ENCODE measurements at places on chromosomes 1 and 21.

GRCh38 chr1:96521994-96522760 is 199.4 kb upstream of the PTBP2 start:
- no peak for DNase-seq

DNA sequence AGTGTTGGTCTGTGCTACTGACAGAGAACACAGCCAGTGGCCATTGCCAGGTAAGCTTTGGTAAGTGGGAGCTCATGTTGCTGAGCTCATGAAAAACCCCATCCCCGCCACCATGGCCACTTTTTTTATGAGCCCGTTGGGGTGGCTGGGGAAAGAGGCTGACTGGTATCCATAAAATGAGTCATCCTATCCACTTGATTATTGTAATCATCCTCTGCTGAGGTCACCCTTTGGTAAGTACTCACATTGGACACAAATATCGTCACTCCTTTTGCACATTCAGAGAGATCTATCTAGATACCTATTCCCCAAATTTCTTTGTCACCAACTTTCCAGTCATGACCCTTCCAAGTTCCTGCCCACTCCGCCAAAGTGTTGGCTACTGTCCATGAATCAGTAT is 22.0 kb downstream of the SLAMF7 start:
- DNase-seq: no peak

DNA sequence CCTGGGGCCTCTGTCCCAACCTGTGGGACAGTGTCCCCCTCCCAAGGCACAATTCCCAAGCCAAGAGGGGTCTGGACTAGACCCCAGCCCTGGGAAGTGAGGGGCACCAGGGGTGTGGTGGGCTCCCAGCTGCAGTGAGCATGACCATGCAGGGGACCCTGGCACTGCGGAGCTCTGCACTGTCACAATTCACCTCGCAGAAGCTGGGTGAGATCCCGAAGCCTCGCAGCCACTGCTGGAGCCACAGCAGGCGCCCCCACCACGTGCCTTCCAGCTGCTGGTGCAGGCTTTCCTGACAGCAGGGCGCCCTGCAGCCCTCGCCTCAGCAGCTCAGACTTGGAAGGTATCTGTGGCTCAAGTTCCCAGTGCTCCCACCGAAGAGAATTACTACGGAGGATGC is 10.0 kb upstream of the SRARP start:
- no peak for DNase-seq

GRCh38 chr1:54949053-54949452 is 31.4 kb upstream of the TMEM61 start:
- DNase-seq: no peak

DNA sequence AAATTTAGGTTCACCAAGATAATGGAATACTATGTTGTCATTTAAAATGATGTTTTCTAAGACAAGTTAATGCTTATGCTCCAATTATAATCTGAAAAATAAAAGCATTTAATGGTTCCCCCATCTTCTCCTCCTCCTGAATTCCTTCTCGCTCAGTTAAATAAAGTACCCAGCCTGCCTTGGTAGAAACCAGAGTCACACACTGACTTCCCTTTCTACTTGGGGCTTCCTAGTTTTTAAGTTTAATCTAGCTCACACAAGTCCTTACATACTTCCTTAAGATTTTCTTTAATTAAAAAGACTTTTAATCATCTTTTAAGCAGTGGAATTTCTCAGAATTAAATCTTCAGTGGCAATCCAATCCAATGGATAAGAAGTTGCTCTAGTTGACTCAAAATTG is 32.9 kb downstream of the CD58 start:
- no peak for DNase-seq

- DNase-seq: no peak
Measured at GRCh38 chr1:150576794-150577556, 2.4 kb downstream of the MCL1 start.

DNA sequence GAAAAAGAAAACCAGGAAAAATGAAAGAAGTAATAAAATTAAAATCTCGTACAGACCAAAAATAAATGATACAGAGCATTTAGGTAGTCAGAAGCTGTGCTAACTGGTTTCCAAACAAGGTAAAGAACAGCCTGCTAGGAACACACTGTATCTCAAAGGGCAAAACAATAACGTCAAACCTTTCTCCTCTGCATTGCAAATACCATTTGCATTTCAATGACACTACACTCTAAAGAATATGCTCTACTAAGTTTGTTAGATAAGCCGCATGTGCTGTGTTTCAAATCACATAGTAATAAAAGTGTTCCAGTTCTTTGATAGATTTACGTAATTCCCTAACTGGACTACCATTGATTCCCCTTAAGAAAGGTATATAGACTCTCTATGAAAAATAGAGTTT is 648.8 kb downstream of the PLA2G4A start:
- no peak for DNase-seq

GRCh38 chr1:164180824-164181223 is 378.2 kb upstream of the PBX1 start:
- no peak for DNase-seq

- DNase-seq: no peak
Measured at GRCh38 chr21:40845441-40845995, 1.4 kb downstream of the DSCAM start.

DNA sequence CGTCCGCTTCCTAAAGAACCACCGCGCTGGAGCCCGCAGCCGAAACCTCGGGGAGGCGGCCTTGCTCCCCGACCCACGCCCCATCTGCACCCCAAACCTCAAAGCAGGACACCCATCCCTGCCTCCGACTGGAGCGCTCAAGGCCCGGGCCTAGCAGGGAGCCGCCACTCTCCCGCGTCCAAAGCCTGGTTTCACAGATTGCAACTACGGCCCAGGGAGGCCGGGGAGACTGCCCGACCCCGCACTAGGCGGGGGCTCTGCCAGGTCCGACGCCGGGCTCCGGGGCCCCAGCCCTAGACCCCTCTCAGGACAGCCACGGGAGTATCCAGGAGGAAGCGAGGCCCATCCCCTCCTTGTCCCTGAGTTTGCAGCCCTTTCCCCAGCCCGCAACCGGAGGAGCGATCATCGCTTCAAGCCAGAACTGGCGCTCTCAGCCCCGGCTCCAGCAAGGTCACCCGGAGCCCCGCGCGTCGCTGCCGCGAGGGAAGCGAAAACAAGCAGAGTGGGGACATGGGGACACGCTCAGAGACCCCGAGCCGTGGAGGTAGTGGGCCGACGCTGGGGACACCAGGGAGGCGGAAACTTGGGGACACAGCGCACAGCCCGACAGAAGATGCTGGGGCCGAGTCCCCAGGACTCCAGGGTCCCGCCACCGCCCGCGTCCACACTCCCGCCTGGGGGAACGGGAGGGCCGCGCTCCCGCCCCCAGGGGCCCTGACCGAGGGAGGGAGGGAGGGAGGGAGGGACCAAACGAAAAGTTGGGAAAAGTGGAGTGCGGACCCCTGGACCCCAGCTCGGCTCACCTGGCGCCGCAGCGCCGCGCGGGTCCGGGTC is 433 bp downstream of the TMEM200B start:
- DNase-seq: no peak

- DNase-seq: no peak
Measured at GRCh38 chr21:38930066-38930465, 124.3 kb downstream of the ETS2 start.

DNA sequence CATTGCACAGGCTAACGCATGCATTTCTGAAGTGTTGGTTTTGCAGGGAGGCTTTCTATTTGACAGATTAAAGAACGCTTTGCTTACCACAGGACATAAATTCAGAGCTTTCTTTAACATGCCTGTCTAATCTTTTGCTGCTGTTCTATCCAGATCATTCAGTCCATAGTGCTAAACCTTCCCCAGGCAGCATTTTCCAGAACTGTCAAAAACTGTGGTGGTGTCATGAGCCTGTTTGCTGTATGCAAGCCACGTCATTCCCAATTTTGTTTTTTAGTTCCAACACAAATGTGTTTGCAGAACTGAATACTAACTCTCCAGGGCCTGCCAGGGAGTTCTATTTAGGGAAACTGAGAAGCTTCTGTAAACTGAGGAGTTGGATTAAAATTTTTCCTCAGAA is 390.5 kb upstream of the LYPLAL1 start:
- no peak for DNase-seq

All from NCI-H2227 treated with DMSO at 0.1 percent for 48 hours (cell line).